ENCODE measurements at places on chromosomes 1 and 21.

- DNase-seq = no peak
Observed at GRCh38 chr1:208207388-208208131, 36.6 kb downstream of the PLXNA2 start.

GRCh38 chr1:54335011-54335754 is 71.0 kb downstream of the SSBP3 start:
- no peak for DNase-seq

DNA sequence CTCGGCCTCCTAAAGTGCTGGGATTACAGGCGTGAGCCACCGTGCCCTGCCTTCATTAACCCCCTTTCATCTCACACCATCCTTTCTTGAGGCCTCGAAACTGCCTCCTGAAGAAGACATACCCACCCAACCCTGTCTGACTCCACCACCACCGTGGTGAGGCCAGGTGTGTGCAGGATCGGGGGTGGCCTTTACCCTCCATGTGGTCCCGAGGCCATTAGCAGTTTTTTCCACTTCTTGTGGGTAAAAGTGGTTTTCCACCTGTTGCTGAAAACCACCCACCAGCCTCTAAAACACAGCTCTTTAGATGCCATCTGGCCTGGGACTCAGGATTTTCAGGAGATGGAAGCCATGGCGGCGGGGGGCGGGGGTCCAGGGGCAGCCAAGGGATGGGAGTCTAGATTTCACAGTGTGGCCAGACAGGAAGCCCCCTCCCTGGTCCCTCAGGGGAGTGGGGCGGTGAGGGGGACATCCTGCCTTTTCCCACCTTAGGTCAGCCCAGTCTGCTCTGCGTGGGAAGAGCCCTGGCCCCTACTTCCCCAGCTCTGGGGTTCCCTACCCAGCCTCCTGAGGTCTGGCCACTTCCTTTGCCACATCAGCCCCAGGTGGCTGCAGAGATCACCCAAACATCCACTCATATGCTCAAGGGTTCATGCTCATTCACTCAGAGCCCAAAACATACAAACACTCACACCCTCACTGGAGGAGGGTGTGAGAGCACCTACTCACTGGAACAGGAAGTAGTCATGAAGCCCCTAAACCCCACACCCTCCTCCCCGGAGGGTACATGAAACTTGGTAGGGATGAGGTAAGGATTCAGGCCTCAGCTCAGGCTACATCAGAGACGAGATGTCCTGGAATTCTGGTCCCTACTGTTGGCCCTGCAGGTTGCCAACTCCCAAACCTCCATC is 2.3 kb downstream of the FGR start:
- no peak for DNase-seq

DNA sequence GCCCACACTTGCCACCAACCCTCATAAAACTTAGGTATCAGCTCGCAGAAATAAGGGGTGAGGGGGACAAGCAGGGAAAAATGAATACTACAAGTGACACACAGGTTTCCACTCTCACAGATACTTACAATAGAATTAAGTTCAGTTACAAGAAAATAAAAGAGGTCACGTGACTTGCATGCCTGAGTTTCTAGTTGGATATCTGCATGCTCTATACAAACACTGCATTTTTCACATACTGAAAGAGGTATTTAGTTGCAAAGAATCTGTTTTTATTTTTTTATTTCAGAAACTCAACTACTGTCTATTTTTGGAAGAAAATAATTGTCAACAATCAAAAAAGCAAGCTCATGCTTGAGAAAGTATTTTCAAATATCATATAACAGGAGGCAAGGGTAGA is 43.5 kb downstream of the DPYD start:
- no peak for DNase-seq

GRCh38 chr1:14599183-14599791 is 802 bp downstream of the KAZN start:
- no peak for DNase-seq

- DNase-seq = no peak
Observed at GRCh38 chr1:115757326-115757725, 11.2 kb downstream of the CASQ2 start.

DNA sequence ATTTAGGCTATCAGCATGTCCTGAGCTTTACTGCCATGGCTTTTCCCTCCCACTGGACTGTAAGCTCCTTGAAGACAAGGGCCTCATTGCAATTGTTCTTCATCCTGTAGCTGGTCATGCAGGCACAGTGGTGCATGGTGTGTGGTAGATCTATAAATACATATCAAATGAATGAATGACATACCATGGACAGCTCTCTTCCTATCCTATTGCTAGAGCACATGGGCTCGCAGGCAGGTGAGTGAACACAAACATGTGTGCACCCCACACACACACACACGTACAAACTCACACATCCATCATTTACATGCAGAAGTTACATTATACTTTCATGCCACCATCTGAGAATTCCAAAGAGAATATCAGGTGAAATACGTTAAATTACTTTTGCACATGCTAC is 172.9 kb upstream of the RUNX1 start:
- no peak for DNase-seq

DNA sequence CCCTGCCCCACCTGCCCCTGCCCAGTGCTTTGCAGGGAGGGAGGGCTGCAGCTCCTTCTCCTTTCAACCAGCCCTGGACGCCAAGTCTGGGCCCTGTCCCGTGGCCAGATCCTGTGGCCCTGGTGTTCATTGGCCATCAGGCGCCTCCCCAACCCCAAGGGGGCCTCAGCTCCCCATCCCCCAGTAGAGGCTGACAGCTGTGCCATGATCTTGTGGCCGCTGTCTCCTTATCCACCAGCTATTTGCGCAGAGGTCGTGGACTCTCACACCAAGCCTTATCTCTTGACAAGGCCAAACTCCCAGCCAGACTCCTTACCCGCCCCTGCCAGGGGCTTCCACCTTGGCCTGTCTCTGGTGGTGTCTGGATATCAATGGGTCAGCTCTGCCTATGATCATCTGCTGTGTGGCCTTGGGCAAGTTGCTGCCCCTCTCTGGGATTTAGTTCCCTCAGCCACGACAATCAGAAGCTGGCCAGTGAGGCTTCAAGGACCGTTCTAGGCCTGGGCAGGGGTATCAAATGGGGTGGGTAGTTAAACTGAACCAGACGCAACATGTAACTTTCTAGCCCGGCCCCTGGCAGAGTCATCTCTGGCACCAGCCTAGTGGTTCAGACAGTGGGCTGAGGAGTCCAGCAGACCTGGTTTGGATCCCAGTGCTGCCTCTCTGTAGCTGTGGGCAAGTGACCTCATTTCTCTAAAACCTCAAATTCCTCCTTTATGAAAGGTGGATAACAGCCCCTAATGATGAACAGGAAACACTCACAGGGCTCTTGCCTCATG is 3.3 kb upstream of the COL8A2 start:
- no peak for DNase-seq
